Fibroblast of skin of left quadriceps (primary cell): ENCODE measurements at places on chromosomes 11 and 22.

DNA sequence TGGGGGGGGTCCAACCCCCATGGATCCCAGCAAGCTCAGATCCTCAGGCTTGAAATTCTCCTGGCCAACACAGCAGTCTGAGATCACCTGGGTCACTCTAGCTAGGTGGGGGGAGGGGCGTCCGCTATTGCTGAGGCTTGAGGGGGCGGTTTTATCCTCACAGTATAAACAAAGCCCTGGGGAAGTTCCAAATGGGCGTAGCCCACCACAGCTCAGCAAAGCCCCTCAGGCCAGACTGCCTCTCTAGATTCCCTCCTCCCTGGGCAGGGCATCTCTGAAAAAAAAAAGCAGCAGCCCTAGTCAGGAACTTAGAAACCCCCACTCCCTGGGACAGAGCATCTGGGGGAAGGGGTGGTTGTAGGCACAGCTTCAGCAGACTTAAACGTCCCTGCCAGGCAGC, 16.7 kb downstream of the TRPC6 start:
- no peak for DNase-seq

- DNase-seq = no peak
Observed at GRCh38 chr11:11992257-11993212, 15.9 kb downstream of the DKK3 start.

GRCh38 chr22:21642584-21643448, 714 bp downstream of the SDF2L1 start:
- DNase-seq = no peak

- DNase-seq = no peak
Observed at GRCh38 chr22:48235744-48236143, 1473.3 kb downstream of the TBC1D22A start.

DNA sequence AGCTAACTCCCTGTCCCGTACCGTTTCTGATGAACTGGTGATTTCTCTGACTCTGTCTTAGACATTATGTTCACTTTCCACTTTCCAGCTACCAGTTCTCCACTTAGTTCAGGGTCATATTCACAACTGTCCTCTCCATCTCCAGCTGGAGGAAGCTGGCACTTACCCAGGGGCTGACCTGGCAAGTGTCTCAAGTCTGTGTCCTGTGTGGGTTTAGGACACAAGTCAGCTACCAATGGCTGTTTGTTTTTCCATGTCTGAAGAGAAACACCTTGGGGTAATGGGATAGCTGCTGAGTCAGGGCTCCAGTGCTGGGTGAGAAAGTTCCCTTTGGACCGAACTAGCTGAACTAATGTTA, 134.4 kb downstream of the CSNK2A3 start:
- no peak for DNase-seq

DNA sequence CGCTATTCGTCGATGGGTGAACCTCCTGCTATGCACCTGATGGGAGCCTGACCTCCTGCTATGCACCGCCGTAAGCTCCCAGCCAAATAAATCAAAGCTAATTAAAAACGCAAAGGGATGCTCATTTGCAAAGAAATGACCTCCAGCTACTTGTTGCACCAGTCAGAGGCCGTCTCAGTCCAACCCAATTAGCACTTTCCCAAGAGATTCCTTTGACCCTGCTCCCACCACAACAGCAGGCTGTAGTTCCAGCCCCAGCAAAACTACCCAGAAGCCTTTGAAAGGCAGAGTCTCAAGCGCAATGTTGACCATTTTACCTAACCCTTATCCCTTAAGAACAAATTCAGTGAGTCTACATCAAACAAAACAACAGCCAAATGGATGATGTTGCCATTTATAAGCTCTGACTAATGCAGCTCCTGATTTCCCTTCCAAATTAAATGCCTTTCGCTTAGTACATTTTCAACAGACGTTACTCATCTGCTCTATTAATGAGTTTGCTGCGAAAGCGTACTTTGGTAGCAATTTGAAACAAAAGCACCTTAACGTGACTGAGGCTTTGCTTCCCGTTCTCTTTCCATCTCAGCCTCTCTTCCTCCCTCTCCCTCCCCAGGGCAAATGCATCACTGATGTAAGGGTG, 17.2 kb upstream of the BSX start:
- no peak for DNase-seq

GRCh38 chr22:38455530-38456271, 702 bp upstream of the KCNJ4 start:
- DNase-seq = no peak
